ENCODE measurements at places on chromosomes 3 and 15. TPM values are rescaled to one million over a fixed set of nuclear protein-coding genes. Genes with fewer than 3 reads are reported as not detected.

Gene LRRN1
- 1.6 TPM for total RNA-seq

Gene MASP1
- total RNA-seq: 1.2 TPM

- no peak for DNase-seq
Measured at GRCh38 chr15:101396484-101397261, 92.8 kb downstream of the PCSK6 start.

DNA sequence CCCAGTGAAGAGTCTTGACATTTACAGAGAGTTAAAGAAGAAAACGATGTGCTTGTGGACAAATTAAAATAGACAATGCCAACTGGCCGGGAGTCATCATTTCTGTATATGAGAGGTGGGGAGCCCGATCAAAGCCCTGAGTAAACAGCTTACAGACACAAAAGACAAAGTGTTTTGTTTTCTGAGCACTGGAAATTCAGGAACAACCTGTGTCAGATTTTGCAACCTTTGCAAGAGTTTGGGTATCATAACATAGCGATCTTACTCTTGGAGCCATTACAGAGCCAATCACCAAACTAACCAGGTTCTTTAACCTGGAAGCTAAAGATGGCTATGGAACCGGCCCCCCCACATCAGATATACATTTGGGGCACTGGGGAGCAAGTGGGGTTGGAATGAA is 101.9 kb upstream of the LRIG1 start:
- DNase-seq: no peak

- no peak for DNase-seq
Measured at GRCh38 chr3:111244760-111245159, 173.1 kb downstream of the NECTIN3 start.

- no peak for DNase-seq
Measured at GRCh38 chr3:189286916-189287315, 115.1 kb downstream of the TPRG1 start.

Data from M059J (cell line).